CMK (cell line): ENCODE measurements at places on chromosomes 12 and 14.

DNA sequence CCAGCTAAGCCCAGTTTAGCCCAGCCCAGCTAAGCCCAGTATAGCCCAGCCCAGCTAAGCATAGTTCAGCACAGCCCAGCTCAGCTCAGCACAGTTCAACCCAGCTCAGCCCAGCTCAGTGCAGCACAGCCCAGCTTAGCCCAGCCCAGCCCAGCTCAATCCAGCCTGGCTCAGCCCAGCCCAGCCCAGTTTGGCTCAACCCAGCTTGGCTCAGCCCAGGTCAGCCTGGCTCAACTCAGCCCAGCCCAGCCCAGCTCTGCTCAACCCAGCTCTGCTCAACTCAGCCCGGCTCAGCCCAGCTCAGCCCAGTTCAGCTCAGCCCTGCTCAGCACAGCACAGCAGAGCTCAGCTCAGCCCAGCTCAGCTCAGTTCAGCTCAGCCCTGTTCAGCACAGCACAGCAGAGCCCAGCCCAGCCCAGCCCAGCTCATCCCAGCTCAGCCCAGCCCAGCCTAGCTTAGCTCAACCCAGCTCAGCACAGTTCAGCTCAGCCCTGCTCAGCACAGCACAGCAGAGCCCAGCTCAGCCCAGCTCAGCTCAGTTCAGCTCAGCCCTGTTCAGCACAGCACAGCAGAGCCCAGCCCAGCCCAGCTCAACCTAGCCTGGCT lies 330.9 kb downstream of the TMEM121 start:
- DNase-seq: no peak

GRCh38 chr14:74257078-74257940 lies 18.1 kb downstream of the VSX2 start:
- DNase-seq: no peak

GRCh38 chr14:75361751-75362433 lies 65.9 kb upstream of the JDP2 start:
- DNase-seq: no peak

GRCh38 chr12:50060120-50060468 lies 2.7 kb downstream of the ASIC1 start:
- DNase-seq: no peak

- no peak for DNase-seq
Measured at GRCh38 chr14:36315159-36315853, 5.1 kb downstream of the MBIP start.

DNA sequence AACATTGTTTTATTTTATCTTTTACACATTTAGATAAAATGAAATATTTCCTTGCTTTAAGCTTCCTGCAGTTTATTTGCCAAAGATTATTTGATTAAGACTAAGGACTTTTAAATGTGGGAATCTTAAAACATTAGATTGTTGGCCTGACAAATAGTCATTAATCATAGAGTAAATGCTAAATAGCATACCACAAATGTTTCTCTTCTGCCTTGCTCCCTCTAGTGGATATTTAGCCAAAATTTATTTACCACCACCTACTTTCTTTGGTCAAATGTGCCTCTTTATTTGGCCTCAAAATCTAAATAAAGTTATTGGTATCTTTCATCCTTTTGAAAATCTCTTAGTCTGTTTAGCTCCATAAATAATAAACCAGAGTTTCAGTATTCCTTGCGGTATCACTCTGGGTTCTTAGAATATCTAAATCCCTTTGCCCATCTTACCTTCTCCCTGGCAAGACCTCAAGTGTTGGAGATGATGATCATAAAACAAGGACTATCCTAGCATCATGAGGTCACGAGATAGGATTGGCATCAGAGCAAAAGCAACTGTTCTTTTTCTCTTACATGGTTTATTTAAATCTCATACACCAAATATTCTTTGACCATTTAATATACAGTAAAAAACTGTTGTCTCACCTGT lies 150.6 kb upstream of the AEBP2 start:
- no peak for DNase-seq

- no peak for DNase-seq
Measured at GRCh38 chr12:132604151-132604618, 6.2 kb downstream of the LRCOL1 start.

GRCh38 chr14:73842201-73842600 lies 9.4 kb upstream of the PTGR2 start:
- DNase-seq: no peak

- DNase-seq: no peak
Measured at GRCh38 chr14:58059126-58059525, 92.9 kb downstream of the ARMH4 start.

GRCh38 chr12:27462151-27462694 lies 15.7 kb downstream of the SMCO2 start:
- no peak for DNase-seq

GRCh38 chr12:45587877-45588533 lies 141.5 kb upstream of the ARID2 start:
- DNase-seq: no peak

- DNase-seq: no peak
Measured at GRCh38 chr14:38065106-38065762, 142.5 kb upstream of the SSTR1 start.

DNA sequence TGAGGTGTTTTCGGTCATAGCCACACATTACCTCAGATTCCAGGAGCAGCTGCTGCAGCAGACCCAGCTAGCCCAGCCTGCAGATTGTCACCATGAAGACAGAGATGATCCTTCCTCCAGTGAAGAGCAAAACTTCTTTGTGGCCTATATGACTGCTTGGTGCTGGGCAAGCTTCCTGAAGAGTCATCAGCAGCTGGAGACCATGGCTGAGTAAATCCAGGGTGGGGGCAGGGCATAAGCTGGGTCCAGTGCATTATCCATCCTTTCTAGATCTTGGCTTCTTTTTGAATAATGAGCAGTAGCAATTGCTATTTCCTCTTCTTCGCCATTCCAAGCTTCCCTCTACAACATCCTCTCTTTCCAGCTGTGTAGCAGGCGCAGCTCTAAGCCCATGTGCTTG lies 373.1 kb upstream of the DDHD1 start:
- DNase-seq: no peak

- DNase-seq: no peak
Measured at GRCh38 chr12:59929110-59929509, 333.3 kb downstream of the SLC16A7 start.

DNA sequence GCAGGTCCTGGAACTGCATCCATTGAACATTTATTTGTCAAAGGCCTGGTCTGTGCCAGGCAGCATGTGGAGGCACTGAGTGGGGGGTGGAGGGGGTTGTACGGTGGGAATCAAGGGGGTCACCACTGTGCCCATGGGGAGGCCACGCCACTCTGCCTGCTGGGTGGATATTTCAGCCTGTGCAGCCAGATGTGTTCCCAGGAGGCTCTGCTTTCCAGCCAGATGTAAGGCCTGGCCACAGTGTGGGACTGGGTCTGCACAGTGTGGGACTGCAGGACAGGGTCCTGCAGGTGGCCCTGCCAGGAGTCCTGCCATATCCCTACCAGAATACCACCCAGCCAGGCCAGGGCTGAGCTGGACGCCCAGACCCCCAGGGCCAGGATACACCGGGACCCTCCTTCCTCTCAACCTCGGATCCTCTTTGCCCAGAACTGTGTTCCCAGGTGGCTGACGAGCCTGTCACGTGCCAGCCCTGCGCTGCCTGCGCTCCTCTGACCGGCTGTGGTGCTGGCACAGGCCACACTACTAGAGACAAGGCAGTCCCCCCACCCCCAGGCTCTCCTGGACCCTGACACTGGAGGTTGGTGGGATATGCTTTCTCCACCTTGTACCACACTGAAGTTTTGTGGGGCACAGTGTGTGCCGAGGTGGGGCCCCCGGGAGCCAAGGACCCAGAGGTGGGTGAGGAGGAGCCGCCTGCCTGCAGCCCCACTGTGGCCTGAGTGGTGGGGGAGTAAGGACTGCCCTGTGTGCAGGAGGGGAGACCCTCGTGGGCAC lies 17.5 kb downstream of the XRCC3 start:
- no peak for DNase-seq

DNA sequence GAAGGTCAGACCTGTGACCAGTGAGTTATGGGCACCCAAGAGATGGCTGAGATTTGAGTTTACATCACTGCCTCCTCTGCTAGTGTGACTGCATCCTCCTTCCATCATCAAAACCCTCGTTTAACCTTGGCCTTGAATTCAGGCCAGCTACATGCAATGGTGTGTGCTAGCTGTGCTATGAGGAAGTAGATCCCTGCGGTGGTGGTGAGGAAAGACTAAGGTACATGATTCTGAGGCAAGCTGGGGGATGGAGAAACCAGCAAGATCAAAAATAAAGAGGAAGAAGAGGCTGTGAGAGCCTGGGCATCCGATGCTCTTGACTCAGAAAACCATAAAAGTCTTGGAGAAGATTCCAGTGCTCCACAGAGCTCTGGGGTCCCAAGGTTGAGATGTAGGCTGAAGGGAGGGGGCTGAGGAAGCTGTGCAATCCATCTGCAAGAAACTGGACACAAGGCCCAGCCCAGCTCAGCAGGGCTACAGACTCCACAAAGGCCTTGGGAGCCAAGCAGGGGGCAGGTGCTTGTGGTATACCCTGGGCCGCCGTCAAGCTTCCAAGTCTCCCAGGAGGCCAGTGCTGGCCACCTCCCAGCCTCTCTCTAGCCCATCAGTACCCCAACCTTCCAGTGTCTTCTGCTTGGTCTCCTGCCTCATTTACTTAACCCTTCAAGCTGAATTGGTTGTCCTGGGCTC lies 774.8 kb downstream of the VRK1 start:
- DNase-seq: no peak
